ENCODE measurements at places on chromosomes 7 and 10. TPM values are rescaled to one million over a fixed set of nuclear protein-coding genes. Genes with fewer than 3 reads are reported as not detected.

The ENTPD1 gene
- total RNA-seq = 0.32 TPM

The HOXA7 gene
- total RNA-seq = not detected

The SPDYE11 gene
- not detected for total RNA-seq

The MCM7 gene
- total RNA-seq = 12.8 TPM

The H2BK1 gene
- total RNA-seq = not detected

The CYP3A4 gene
- total RNA-seq = not detected

The SCIN gene
- 1.1 TPM for total RNA-seq

The TSC22D4 gene
- total RNA-seq = 31.6 TPM

The AKR1C4 gene
- total RNA-seq = not detected

The PHYHIPL gene
- total RNA-seq = not detected

Measured in hair follicle dermal papilla cell (primary cell).